Keratinocyte (primary cell): ENCODE measurements at places on chromosomes 16 and 17.

DNA sequence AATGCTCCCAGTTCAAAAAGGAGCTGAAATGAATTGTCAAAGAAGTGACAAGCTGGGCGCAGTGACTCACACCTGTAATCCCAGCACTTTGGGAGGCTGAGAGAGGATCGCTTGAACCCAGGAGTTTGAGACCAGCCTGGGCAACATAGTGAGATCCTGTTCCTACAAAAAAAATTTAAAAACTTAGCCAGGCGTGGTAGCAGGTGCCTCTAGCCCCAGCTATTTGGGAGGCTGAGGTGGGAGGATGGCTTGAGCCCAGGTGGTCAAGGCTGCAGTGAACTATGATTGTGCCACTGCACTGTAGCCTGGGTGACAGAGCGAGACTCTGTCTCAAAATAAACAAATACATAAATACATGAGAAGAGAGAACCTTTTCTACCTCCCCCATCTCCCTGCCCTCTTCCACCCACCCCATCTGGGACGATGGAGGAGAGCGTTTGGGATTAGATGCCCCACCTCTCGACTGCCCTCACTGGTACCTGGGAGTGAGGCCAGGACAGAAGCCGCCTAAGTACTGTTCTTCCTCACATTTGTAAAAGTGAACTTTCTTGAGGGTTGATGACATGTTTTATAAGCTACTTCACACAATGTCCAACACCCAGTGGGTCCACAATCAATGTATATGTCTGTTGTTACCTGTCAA, 2.4 kb downstream of the IL4R start:
- DNase-seq, result no peak

DNA sequence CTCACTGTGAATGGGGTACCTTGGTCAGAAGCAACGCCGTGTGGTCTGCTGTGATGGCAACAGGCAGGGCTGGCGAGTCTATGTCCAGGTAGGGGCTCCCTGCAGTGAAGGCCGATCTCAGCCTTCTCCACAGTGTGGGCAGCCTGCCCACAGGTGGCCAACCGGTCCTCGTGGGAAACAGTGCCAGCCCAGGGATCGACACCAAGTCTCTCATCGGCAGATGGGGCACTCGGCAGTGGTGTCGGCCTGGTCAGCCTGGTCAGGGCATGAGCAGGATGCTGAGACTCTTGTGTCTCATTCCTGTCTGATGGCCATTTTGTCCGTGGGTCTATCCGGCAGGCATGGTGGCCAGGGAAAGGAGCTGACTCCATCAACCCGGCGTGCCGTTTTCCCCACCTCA, 92.2 kb downstream of the TNFRSF13B start:
- no peak for DNase-seq

GRCh38 chr16:46927273-46927672, 43.1 kb downstream of the GPT2 start:
- no peak for DNase-seq

DNA sequence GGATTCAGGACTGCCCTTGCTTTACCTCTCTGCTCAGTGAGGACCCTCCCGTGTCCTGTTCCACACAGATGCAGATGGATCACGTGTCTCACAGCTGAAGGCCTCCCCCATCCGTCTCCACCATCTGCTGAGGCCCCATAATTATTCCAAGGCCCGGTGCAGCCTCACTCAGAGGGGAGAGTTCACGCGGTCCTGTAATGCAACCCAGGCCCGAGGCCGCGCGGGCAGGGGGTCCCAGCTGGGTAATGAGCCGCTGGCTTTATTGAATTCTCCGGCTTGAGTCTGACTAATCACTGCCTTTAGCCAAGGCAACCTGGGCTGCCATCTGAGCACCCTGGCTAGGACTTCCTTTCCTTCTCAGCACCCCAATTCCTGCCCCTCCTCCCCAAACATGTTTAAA, 4.4 kb upstream of the WFIKKN2 start:
- no peak for DNase-seq

GRCh38 chr16:64297863-64298600, 823.8 kb downstream of the CDH11 start:
- no peak for DNase-seq

- no peak for DNase-seq
Observed at GRCh38 chr17:40551879-40552768, 13.1 kb downstream of the CCR7 start.

DNA sequence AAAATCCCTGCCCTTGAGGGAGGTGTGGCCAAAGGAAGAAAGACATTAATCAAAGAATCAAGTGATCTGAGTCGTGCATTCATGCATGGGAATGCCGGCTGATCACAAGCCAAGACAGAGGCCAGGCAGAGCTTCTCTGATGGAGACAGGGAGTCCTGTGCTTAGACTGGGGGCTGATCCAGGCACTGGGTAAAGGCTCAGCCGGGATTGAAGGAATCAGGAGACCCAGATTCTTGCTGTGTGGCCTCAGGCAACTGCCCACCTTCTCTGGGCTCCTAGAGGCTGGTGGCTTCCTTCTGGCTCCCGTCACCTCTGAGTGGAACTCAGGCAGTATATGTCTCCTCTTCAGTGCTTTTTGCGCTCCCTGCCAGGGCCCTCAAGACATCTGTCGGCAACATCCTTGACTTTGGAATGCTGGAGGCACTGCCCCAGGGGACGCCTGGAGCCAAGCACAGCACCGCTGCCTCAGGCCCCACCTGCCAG, 17.7 kb downstream of the RAI1 start:
- no peak for DNase-seq
